ENCODE measurements at places on chromosomes 5 and 9.

DNA sequence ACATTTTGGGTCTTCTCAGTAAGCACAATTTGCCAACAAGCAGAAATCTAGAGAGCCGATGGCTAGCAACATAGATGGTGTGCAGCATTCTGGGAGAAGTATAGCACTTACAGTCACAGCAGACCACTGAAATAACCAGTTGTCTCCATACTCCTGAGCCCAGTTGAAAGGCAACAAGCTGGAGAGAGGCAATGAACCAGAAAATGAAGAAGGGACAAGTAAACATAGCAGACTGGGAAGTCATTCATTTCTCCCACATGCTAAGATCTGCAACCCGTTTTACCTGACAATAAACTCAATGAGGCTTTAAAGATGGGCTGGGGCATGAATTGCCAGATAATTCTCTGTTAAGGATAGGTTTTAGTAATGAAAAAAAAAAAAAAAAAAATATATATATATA, 575.6 kb upstream of the GRAMD2B start:
- no peak for DNase-seq

DNA sequence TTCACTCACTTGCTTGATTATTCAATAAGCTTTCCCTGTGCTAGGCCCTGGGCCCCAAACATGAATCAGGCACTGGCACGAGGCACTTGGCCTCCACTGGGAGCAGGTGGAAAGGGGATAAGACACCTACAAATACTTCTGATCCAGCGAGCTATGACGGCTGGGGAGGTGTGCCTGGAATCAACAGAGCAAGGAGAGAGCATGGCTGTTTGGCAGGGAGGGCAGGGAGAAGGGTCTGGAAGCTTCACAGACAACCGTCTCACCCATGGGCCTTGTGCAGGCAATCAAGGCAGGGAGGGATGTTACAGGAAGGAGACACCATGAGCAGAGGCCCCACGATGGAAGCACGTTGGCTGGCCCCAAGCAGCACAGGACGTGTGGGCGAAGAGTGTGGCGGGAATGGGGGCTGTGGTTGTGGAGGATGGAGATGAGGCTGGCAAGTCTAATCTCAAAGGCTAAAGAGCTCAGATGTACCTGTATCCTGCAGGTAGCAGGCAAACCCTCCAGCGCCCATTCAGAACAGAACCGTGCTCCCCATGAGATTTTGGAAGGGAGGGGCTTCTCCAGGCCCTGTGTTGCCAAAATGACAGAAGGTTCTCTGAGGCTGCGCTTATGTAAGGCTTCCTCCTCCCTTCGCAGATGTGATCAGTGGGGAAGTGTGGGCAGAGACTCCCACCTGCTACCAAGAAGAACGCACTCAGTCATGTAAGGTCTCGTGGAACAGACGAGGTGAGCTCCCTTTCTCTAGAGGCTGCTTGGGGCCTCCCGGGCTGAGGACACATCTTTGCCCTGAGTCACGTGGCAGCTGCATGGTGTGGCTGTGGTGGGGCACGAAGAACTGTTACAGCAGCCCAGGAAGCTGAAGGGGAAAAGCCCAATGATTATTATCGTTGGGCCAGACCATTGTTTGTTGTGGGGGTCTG, 189.7 kb downstream of the DAB2IP start:
- DNase-seq = no peak

DNA sequence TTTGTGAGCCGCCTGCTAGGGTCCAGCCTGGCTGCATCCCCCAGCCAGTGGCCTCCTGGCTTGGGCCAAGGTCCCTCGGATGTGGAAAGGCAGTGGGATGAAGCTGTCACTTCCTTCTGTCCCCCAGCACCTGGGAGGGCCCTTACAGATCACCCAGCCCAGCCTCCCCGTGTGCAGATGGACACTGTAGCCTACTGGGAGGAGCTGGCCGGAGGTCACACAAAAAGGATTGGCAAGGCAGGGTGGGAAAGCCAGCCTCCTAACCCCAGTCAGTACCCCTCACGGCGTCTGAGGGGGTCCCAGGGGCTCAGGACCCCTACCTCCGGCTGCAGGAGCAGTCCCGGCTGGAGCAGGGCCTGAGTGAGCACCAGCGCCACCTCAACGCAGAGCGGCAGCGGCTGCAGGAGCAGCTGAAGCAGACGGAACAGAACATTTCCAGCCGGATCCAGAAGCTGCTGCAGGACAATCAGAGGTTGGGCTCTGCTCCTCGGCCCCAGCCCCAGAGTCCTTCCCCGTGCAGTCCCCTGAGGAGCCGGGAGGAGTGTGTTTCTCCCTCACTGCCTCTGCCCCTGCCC, 28.3 kb downstream of the LRSAM1 start:
- no peak for DNase-seq

- no peak for DNase-seq
Observed at GRCh38 chr5:143447983-143448382, 44.5 kb upstream of the NR3C1 start.
